ENCODE measurements at places on chromosomes 7 and 10. TPM values are rescaled to one million over a fixed set of nuclear protein-coding genes. Genes with fewer than 3 reads are reported as not detected.

Gene CDC14C
- polyA plus RNA-seq = not detected

Gene NKX1-2
- not detected for polyA plus RNA-seq

Gene CCDC172
- not detected for polyA plus RNA-seq

Gene PLEKHA1
- polyA plus RNA-seq = 32.3 TPM

Gene PNLIP
- not detected for polyA plus RNA-seq
